ENCODE measurements at places on chromosomes 7 and 10.

DNA sequence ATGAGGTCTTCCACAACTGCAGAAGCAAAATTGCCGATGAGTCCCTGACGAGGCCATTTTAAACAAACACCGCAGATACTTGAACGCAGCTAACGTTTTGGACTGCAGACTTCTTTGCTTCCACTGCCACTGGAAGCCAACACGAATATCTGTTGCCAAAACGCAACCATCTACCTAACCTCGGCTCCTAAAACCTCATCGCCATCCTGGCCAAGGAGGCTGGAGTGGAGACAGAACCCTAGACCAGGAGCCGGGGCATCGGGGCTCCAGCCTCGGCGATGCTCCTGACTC is 493 bp downstream of the WDR91 start:
- no peak for DNase-seq

DNA sequence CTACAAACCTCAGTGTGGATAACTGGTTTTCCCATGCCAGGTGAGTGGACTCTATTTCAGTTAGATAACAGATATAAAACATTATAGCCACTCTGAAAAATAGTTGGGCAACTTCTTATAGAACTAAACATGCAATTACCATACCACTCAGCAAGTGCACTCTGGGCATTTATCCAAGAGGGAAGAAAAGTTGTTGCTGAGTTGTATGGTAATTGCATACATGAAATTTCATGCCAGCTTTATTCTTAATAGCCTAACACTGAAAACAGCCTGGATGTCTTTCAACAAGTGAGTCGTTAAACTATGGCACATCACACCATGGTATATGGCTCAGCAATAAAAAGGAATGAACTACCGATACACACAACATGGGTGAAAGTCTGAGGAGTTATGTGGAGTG is 10.6 kb upstream of the UPP1 start:
- DNase-seq: no peak

- no peak for DNase-seq
Observed at GRCh38 chr7:138713191-138713590, 12.0 kb upstream of the SVOPL start.

DNA sequence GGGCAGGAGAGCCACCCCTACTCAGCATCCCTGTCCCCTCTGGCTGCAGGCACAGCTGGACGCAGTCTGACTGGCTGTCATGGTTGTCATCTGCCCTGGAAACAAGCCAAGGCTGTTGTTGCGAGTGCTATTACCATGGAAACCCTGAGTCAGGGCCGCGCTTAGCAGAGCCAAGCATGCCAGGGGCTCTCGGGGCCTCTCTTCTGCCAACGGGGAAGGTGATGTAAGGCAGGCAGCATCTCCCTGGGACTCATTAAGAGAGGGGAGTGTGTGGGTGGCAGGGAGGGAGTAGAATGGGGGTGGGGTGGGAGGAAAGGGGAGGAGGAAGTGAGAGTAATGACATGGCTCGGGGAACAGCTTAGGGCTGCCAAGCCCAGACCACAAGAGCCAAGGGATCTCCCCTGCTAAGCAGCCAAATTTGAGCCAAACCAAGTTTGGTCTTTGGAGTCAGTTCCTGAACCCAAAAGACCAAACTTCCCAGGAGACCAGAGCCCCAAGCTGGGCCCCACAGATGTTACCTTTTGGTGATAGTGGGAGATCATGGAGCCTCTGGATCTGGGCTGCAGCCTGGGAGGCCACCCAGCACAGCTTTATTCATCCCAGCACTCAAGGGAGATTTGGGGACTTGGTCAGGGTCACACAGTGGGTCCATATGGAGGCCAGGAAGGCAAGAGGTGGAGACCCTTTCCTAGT is 67.6 kb downstream of the TMEM130 start:
- DNase-seq: peak; percentile 52

- DNase-seq: no peak
Observed at GRCh38 chr10:45580371-45581215, 92.0 kb downstream of the ZFAND4 start.

DNA sequence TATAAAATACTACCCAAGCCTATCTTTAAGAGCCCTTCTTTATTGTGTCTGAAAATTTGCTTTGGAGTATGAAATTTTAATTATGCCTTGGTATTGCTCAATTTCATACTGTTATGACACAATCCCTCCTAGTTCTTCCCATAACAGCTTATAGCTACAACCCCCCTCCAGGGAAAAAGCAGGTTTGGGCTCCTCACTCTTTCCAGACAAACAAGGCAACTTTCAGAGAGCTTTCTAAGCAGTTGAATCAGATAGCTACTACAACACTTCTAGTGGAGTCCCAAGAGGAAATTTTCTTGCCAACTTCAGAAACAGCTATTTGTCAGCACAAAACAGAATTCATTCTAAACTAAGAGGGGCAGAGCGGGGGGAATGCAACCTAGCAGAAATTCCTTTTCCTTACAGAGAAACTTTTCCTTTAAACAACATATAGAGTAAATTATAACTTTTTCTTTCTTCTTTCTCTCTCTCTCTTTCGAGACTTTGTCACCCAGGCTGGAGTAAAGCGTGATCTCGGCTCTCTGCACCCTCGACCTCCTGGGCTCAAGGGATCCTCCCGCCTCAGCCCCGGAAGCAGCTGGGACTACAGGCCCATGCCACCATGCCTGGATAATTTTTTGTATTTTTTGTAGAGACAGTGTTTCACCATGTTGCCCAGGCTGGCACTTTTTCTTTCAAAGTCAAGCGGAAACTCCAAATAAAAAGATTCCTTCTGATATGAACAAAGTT is 26.0 kb upstream of the JMJD1C start:
- DNase-seq: peak; percentile 94

DNA sequence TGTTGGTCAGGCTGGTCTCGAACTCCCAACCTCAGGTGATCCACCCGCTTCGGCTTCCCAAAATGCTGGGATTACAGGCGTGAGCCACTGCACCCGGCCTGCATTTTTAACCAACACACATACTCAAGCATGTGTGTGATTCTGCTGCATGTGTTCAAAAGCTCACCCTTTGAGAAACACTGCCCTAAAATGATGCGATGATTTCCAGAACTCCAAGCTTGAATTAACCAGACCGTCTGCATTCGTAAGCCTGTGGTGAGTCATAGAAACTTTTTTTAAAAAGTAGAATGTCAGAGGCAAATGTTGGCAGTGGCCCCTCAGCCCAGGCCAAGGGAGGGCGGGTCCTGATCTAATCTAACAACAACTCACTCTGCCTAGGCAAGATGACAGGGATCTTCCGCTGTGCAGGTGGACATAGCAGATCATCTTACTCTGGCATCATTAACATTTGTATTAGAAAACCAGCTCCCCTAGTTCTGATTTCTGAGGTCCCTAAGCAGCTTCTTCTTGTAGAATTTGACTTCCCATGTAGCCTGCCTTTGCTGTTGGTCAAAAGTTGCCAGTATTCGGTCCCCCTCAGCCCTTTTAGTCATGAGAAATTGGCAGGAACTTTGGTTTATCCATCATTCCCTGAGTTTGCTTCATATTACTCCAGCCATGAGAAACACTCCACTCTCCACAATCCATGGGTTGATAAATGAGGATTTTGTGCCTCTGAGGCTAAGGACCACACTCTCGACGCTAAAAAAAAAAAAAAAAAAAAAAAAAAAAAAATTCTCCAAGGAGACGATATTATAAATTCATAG is 190.4 kb downstream of the SKIDA1 start:
- DNase-seq: peak; percentile 82

DNA sequence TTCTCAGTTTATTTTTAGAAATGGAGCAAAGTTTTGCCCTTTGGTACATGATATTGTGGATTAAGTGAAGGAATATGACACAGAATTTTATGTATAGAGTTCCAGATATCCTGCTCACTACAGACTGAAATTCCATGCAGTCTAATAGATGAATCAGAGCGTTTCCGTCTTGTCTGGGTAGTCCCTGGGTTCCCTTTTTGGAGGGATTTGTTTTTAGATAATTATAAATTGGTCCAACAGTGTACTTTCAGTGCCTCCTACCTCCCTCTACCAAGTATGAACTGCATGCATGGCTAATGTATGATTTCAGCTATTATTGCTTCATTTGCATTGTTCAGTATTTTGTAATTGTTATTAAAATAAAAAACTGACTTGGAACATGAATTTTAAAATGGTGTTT is 74.4 kb downstream of the SEPTIN7 start:
- no peak for DNase-seq

DNA sequence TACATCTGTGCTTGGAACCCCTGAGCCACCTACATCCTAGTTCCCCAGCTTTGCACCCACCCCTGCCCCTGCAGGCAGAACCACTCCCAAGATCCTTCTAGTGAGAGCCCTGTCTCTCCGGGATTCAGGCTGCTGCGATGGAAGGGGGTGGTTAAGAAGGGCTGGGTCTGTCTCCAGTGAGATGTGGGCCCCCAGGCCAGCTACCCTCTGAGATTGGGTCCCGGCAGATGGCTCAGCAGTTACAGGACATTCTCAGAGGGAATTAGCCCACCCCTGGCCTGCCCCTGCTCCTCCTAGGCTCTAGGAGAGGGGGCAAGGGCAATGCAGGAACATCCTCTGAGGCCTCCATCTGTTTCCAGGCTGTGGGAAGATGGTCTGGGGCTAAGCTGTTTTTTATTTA is 27.7 kb downstream of the SLC29A3 start:
- no peak for DNase-seq

- no peak for DNase-seq
Observed at GRCh38 chr10:19498393-19499290, 317.6 kb upstream of the PLXDC2 start.

- DNase-seq: peak; percentile 49
Observed at GRCh38 chr7:144670218-144670617, 165.6 kb downstream of the TPK1 start.

DNA sequence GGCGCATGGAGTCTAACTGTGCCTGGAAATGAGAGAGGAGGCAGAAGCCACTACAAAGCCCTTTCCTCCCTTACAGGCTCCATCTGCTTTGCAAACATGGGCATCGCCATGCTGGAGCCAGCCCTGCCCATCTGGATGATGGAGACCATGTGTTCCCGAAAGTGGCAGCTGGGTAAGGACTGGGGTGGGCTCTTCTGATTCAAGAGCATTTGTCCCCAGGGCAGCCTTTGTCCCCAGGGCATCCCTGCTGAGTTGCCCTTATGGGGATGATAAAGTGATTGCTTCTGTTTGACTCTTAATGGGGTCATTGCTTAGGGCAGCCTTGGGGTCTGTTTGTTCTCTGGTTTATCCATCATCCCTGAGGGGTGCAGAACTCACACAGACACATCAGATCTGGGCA is 16.8 kb downstream of the SLC18A2 start:
- no peak for DNase-seq

DNA sequence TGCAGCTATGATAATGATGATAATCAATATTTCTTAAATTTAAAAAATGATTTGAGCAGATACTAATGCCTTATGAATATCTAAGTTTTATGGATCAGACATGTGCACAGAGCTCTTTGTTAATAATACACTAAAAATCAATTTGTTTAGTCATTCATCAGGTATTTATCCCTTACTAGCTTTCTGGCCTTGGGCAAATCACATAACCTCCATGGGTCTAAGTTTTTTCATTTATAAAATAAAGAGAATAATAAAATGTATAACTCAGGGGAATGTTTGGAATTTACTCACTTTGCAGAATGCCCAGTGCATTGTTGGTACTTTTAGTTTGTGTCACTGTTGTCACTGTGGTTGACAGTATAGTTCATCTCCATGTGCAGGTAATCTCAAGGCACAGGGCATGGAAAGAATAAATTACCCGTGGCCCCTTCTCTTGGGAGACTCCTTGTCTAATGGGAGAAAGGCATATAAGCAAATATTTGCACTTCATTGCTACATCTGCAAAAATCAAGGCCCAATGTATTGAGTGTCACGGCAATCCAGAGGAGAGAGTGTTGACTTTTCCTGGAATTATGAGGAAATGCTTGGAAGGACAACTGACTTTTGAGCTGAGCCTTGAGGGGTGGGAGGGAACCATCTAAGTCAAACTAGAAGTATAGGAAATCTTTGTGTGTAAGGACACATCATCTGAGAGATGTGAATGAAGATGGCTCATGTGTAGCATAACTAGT is 64.7 kb upstream of the CTTNBP2 start:
- DNase-seq: no peak

DNA sequence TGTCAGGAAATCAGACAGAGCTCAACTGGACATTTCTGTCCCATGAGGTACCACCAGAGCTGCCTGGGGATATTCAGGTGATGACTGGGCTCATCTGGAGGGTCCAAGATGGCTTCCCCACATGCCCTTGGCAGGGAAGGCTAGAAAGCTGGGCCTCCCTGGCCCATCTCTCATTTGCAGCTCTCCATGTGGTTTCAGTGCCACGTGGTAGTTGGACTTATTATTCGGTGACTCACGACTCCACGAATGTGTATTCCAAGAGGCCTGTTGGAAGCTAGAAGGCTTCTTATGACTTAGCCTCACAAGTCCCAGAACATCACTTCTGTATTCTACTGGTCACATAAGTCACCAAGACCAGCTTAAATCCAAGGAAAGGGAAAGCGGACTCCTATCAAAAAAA is 22.8 kb downstream of the NSMCE4A start:
- no peak for DNase-seq

DNA sequence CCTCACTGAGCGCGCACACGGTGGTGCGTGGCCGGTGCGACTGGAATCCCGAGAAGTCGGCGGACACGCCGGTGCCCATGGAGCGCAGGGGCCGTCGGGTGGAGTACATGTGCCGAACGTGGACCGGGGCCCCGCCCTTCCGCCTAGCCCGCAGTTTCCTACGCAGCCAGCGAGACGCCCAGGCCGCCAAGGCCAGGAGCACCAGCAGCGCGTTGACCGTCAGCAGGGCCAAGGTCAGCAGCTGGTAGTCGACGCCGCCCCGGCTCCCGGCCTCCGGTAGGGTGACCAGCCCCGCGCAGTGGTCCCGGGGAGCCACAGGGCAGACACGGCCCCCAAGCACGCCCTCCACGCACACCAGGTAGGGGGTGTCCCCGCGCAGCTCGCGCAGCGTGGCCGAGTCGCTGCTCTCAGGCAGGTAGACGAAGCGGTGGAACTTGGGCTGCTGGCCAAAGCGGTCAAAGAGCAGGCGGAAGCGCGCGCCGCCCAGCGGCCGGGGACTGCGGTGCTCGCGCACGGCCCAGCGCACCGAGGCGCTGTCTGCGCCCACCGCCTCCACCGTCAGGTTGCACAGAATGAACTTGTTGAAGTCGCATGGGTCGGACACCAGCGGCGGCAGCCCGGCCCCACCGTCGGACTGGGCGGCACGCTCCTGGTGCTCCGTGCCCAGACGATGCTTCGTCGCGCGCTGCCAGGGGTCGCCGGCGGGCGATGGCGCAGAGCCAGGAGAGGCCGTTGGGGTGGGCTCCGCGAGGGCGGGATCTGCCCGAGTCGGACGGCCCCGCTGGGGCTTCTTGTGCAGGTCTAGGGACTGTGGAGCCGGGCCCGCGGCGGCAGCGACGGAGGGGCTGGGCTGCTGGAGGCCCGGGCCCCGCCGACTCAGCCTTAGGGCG is 2.2 kb downstream of the TRIL start:
- DNase-seq: peak; percentile 24

GRCh38 chr7:82049442-82049841 is 279.6 kb upstream of the HGF start:
- no peak for DNase-seq
